ENCODE measurements at places on chromosomes 1 and 21.

DNA sequence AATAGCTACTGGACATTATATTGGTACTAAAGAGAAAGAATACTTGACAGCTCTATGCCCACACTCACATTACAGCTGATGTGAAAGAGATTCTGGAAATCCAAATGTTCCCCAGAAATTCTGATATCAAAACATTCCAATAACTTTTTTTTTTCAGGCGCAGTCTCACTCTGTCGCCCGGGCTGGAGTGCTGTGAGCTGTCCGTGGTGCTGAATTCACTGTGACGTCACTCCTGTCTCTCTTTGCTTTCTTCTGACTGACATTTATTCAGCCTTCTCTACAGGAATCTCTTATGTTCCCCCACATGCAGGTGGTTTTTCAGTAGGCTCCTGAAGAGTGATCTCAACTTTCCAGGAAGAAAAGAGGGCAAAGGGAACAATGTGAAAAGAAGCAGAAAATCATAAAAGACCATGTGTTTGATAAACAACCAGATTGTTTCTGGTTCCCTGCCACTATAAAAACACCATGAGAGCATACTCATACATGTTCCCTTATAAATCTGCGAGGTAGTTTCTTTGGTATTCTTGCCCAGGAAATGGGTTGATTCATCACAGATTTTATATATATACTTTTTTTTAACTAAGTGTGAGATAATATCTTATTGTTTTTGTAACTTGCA lies 6.2 kb downstream of the S100A7A start:
- DNase-seq: peak; percentile 52

DNA sequence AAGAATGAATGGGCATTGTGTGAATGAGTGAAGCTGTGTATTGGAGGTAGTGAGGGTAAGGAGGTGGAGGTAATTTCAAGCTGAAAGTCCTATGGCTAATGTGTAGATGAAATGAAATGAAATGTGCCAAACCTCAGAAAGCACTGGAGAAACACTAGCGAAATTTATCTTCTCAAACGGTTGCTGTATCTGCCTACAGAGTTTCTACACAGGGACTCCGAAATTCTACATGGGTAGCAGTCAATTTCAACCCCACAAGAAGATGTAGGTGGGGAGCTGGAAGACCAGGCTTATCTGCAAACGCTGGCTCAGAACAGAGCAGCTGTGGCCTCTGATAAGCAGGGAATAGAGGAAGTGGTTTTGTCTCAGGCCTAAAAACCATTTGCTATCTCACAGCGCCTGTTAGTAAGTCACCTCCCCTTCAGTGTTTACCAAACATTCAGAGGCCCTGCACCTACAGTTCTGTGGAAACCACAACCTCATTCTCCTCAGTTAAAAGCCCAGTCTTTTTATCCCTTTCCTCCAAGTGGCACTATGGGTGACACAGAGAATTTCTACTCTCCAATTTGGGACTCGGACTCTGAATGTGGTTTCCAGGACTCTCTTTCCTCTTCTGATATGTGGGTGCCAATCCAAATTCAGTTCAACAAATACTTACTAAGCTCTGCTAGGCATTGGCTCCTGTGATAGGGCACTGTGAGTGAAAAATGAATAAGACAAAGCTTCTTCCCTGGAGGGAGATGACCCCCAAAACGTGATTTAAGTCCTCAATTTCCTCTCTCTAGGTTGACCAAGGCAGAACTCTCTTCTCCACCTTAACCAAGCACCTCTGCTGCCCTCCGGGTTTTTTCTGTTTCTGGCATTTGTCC lies 17.2 kb upstream of the SLAMF6 start:
- DNase-seq: no peak

- DNase-seq: no peak
These were observed 58.4 kb upstream of the KAZN start for GRCh38 chr1:14539953-14540563.

DNA sequence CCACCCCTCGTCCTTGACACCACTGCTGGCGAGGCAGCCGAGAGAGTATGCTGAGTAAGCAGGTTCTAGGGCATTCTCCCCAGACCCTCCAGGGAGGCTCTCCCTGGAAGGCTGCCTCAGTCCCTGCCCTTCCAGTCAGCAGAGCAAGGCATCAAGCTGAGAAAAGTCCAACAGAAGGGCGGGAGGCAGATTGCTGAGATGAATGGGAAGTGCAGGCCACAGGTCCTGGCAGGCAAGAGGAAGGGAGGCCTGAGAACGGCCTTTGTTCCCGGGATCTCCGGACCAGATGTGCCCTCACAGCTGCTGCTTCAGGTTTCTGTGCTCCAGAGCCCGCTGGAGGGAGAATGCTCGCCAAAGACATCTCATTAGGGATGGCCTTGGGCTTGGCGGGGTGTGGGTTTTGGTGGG lies 270.0 kb upstream of the VAMP3 start:
- DNase-seq: peak; percentile 47

DNA sequence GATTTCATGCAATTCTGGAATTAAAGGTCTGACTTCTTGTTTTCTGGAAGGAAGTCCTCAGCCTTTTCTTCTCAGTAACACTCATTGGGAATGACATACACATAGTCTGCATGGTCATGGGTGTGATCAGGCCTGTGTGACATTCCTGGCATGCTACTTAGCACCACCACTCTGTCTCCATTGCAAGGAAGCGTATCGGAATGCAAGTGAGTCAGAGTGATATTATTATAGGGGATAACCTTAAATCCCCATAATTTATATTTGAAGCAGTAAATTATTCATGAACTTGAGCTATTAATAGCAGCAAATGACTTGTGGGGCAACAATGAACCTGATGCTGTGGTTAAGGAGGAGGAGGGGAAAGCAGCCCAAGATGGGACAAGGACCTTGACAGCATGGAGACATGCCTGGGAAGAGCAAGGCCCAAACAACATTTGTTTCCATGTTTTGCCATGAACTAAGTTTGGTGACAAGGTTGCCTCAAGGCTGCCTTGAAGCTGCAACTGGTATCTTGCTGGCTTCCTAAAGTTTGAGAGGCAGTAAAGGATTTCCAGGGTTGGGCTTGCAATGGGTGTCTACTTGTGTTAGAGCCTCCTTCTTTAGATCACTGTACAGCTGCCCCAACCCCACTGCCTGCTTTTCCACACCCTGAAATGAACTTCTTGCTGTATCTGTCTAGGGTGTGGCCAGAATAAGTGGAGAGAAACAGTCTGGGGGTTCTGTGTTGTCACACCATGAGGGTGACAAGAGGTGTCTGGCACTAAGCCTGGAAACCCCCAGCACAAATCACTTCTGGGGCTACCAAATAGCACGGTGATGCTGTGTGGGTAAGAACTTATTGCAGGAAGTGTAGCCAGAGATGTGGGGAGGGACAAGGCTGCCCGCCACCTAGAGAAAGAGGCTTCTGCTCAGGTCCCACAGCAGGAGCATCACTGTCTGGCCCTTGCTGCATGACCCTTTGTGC lies 4.6 kb downstream of the MAB21L3 start:
- DNase-seq: no peak

DNA sequence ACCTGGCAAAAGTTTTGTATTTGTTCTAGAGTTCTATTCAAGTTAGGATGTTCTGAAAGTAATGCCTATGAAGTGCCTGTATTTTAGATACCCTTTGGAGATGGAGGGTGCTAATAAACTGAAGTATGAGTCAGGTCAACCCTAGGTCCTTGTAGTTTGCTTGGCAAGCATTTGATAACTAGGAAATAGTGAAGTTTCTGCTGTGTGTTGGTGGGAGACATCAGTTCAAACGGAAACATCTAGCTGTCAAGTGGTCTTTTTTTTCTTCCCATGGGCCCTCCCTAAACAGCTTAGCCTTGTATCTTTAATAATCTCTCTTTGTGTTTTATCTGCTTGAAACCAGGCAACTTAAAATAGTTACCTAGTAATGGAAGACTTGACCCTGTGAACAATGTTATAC lies 4.5 kb downstream of the MRPS6 start:
- DNase-seq: no peak

- DNase-seq: no peak
These were observed 53.0 kb downstream of the DMRTB1 start for GRCh38 chr1:53511933-53512806.

DNA sequence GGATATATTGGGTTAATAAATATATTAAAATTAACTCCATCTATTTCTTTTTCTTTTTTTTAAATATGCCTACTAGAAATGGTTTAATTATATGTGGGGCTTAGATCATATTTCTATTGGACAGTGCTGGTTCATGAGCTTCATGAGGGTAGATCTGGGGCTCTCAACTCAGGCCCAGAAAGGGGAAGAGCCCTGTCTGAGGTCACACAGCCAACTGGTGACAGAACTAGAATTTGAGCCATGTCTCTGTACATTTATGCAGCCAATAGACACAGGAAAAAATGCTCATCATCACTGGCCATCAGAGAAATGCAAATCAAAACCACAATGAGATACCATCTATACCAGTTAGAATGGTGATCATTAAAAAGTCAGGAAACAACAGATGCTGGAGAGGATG lies 5.1 kb upstream of the EPHB2 start:
- no peak for DNase-seq

DNA sequence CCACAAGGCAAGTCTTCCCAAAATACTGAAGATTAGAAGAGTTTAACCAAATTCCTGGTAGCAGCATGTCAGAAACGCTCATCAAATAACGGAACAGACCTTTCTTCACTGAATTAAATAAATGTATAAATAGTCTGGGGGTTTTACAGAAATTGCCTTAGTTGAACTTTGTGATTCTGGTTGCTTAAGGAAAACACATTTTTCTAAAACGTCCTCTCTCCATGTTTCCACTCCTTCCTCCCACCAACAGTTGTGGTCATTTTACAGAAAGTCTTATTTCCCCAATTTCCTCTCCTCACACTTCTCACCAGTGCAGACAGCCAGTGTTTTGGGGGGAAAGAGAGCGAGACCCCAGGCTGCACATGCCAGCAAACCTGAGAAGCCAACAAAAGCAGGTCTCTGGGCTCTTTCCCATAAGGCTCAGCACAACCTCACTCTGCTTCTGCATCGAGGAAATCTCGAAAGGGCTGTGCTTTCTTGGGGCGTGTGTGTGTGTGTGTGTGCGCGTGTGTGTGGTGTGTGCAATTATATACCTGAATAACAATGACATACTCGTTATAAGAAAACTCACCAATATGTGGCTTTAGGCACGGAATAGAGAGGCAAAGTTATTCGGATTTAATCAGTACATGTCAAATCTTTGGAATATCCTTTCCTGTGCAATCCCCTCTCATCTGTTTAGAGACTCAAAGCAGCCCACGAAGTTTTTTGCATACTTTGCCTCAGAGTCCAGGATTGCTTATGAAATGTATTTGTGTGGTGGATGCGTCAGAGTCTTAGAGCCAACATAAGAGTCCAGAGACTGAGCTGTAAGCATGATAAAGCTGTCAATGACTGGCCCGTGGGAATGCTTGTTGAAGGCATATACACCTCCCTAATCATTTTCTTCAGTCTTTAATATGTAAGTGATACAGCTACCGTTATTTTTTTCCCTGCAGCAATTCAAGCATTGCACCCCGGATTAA lies 2.0 kb downstream of the KCNJ15 start:
- no peak for DNase-seq

GRCh38 chr1:117698398-117699160 lies 92.7 kb downstream of the TENT5C start:
- DNase-seq: no peak

DNA sequence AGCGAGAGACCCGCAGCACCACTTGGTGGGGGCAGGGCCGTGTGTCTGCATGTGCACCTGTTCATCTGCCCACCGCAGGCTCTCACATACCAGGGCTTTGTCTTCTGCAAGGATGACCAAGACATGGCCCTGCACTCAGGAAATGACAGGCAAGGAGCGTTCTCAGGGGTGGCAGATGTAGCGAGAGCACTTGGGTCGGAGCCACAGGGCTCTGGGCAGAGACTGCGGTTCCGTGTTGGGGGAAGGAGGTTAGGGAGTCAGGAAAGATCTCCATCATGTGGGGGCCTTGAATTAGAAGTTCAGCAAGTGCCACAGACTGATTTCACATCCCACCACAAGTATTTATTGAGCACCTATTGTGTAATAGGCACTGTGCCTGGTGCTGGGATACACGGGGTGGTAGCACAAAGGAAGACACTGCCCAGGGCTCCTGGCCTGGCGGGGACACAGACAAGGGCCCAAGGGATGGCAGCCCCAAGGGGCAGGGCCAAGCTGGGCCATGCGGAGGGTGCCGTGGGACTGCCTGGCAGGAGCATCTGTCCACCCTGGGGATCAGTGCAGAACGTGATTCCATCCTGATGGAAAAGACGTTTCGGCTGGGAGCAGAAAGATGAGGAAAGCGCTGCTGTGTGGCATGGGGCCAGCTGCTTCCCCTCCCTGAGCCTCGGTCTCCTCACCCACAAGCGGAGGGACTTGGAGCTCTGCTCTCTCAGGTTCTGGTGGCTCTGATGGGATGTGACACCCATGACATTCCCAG lies 11.4 kb upstream of the SPSB1 start:
- DNase-seq: no peak

DNA sequence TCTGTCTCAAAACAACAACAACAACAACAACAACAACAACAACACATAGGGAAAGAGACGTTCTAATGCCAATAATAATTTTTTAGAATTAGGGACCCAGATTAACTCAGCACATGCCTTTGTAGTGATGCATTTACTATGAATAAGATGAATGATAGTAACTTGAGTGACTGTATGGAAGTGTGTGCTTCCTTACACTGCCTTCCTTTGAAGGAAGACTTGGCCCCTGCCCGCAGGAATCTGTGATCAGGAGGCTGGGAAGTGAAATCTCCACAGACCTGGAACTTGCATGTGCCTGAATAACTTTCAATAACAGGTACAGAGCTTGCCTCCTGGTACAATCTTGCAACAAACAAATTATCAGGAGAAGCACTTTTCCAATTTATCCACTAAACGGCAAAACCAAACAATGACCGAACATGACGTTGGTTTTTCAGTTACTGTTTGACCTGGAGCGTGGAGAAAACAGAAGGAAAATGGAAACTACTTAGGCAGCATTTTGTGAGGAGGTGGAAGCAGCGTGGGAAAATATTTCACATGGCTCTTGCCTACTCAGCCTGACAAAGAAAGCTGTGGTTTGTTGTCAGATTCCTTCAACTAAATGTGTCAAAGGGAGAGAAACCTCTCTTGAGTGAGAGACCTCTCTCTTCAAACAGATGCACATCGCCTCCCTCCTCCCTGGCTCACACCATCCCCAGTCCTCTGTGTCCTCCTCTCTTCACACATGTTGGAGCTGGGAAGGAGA lies 10.1 kb upstream of the ABCA4 start:
- DNase-seq: no peak

GRCh38 chr21:31003471-31003870 lies 34.8 kb downstream of the KRTAP19-8 start:
- DNase-seq: no peak

DNA sequence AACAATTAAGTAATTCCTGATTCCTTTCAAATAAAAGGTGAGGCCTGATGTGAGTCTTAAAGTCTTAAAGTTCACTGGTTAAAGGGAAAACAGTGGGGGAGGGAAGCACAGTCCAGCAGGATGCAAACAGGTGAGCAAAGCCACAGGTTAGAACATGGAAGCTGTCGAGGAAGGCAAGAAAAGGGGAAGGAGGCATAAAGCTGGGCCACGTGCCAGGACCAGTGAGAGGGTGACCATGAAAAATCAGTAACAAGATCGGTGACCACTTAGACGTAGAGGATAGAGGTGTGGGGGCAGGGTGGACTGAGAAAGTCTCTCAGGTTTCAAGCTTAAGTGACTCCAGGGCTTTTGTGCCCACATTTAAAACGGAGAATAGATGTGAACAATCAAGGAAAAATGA lies 231.3 kb downstream of the SETD4 start:
- no peak for DNase-seq

GRCh38 chr1:33899746-33900145 lies 35.9 kb downstream of the HMGB4 start:
- no peak for DNase-seq

GRCh38 chr1:67213164-67213563 lies 46.9 kb downstream of the IL23R start:
- no peak for DNase-seq

- DNase-seq: peak; percentile 51
These were observed 923 bp upstream of the IFNGR2 start for GRCh38 chr21:33402001-33402979.

GRCh38 chr1:184986250-184986649 lies 11.9 kb upstream of the NIBAN1 start:
- DNase-seq: no peak
